PC-3 (cell line): ENCODE measurements at places on chromosomes 5 and 9. TPM values are rescaled to one million over a fixed set of nuclear protein-coding genes. Genes with fewer than 3 reads are reported as not detected.
A peak's percentile ranks its signal among the peaks of the same experiment; 100 is the strongest.

GABRA6 gene
- total RNA-seq, result 0.17 TPM in 1 of 2 replicates, not detected in the other

TAL2 gene
- total RNA-seq, result not detected in 2 replicates

DNA sequence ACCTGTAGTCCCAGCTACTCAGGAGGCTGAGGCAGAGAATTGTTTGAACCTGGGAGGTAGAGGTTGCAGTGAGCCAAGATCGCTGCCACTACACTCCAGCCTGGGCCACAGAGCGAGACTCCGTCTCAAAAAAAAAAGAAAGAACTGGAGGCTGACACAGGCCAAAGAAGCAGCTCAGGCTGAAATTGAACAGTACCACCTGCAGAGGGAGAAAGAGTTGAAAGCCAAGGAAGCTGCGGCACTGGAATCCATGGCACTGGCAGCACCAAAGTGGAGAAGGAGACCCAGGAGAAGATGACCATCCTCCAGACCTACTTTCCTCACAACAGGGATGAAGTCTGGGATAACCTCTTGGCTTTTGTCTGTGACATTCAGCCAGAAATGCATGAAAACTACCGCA lies 11.3 kb upstream of the TMEM141 start:
- H3K4me3 ChIP-seq, result no peak overlapping the region
- no peaks in the 10 kb centered on the region for H3K36me3 ChIP-seq
- H3K27ac ChIP-seq, result no peak overlapping the region
- DNase-seq, result no peak
- peaks cover 15% of the 10 kb centered on the region; the same call in 1 of the 2 replicates for H3K27me3 ChIP-seq

GRCh38 chr5:147156012-147156411 lies 78.8 kb upstream of the STK32A start:
- H3K4me3 ChIP-seq, result no peak overlapping the region
- H3K27me3 ChIP-seq, result no peaks in the 10 kb centered on the region; the same call in 1 of the 2 replicates
- no peaks in the 10 kb centered on the region for H3K4me1 ChIP-seq
- no peak for DNase-seq
- H3K36me3 ChIP-seq, result no peaks in the 10 kb centered on the region

DNA sequence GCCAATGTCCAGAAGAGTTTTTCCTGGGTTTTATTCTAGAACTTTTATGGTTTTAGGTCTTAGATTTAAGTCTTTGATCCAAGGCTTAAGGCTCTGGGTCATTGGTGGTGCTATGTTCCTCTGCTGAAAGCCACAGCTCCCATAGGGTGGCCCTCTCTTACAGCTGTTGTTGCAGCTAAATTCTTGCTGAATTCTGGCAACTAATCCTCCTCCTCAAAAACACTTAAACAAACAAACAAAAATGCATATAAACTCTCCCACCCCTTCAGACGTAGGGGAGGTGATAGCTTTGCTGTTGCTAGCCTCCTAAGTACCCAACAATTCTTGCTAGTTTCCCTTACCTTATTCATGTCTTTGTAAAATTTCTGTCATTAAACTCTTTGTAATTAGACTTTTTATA lies 30.2 kb downstream of the IQGAP2 start:
- H3K36me3 ChIP-seq, result no peaks in the 10 kb centered on the region
- no peak overlapping the region for H3K4me3 ChIP-seq
- no peaks in the 10 kb centered on the region for H3K4me1 ChIP-seq
- peaks cover 9% of the 10 kb centered on the region; the same call in 1 of the 2 replicates for H3K27me3 ChIP-seq
- DNase-seq, result no peak
- no peak overlapping the region for H3K27ac ChIP-seq

DNA sequence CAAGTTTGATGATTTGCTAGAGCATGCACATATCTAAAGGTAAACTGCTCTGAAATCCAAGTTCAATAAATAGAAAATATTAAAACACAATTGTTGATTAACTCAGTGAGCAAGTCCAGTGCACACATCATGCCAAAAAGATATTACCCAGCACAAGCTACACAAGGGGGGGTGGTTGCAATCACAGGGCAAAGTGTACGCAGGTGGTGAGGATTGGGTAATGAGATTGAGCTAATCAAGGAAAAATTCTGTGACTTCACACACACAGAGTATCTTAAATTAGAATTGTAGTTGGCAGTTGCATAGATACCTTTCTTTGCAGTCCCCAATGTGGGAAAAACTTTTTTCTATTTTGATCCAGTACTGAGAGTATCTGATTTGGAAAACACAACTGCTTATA lies 156.1 kb upstream of the NTRK2 start:
- no peaks in the 10 kb centered on the region for H3K36me3 ChIP-seq
- no peak for DNase-seq
- no peaks in the 10 kb centered on the region for H3K27me3 ChIP-seq
- H3K27ac ChIP-seq, result no peak overlapping the region
- H3K4me3 ChIP-seq, result no peak overlapping the region

- no peak for DNase-seq
- no peaks in the 10 kb centered on the region for H3K27me3 ChIP-seq
- peaks cover 44% of the 10 kb centered on the region for H3K4me1 ChIP-seq
- H3K27ac ChIP-seq, result no peak overlapping the region
Measured at GRCh38 chr9:112033237-112034215, 136.9 kb downstream of the UGCG start.

- no peak overlapping the region for H3K27ac ChIP-seq
- H3K4me1 ChIP-seq, result peaks cover 5% of the 10 kb centered on the region
- no peak overlapping the region for H3K4me3 ChIP-seq
- no peaks in the 10 kb centered on the region for H3K27me3 ChIP-seq
Measured at GRCh38 chr5:96687080-96687479, 24.9 kb downstream of the CAST start.

DNA sequence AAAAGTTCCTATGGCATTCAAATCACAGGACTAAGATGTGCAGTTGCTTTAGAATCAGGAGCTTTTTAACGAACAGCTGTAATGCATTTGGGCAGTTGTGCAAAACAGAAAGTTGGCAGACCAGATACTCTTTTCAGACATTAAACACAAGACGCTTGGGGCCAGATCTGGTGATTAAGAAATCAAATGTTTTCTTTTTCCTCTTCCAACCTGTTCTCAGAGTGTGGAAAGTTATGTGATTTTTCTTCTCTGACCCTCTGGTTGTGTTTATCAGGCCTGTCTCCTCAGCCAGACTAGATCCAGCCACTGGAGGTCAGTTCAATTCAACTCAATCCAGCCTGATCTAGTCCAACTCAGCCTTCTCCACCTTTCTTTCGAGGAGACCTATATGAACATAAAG lies 298.5 kb upstream of the PCSK5 start:
- no peaks in the 10 kb centered on the region for H3K36me3 ChIP-seq
- no peak overlapping the region for H3K27ac ChIP-seq
- no peak overlapping the region for H3K4me3 ChIP-seq
- no peaks in the 10 kb centered on the region for H3K27me3 ChIP-seq
- no peak for DNase-seq
- no peaks in the 10 kb centered on the region for H3K4me1 ChIP-seq

GRCh38 chr9:89372230-89372816 lies 54.0 kb downstream of the SECISBP2 start:
- no peaks in the 10 kb centered on the region for H3K27me3 ChIP-seq
- H3K4me1 ChIP-seq, result no peaks in the 10 kb centered on the region
- no peaks in the 10 kb centered on the region for H3K36me3 ChIP-seq
- no peak overlapping the region for H3K4me3 ChIP-seq
- no peak overlapping the region for H3K27ac ChIP-seq
- peak; percentile 5 for DNase-seq

GRCh38 chr5:170173227-170173626 lies 59.6 kb upstream of the C5orf58 start:
- H3K27ac ChIP-seq, result peak overlapping the region; percentile 28
- peak; percentile 86 for DNase-seq
- H3K36me3 ChIP-seq, result no peaks in the 10 kb centered on the region
- no peak overlapping the region for H3K4me3 ChIP-seq
- peaks cover 24% of the 10 kb centered on the region for H3K4me1 ChIP-seq

GRCh38 chr5:136089791-136090190 lies 42.9 kb upstream of the SMAD5 start:
- no peak overlapping the region for H3K27ac ChIP-seq
- no peak for DNase-seq
- H3K27me3 ChIP-seq, result no peaks in the 10 kb centered on the region
- no peaks in the 10 kb centered on the region for H3K4me1 ChIP-seq
- no peaks in the 10 kb centered on the region for H3K36me3 ChIP-seq
- H3K4me3 ChIP-seq, result no peak overlapping the region

GRCh38 chr5:172839669-172840431 lies 5.8 kb downstream of the ERGIC1 start:
- DNase-seq, result no peak
- H3K4me1 ChIP-seq, result peaks cover 15% of the 10 kb centered on the region
- H3K4me3 ChIP-seq, result no peak overlapping the region
- H3K36me3 ChIP-seq, result peaks cover 6% of the 10 kb centered on the region

GRCh38 chr5:74352256-74352655 lies 288.3 kb downstream of the ENC1 start:
- no peak overlapping the region for H3K27ac ChIP-seq
- H3K4me1 ChIP-seq, result 0 out of 2 replicates have a peak, but pooled peaks cover 5% of the 10 kb centered on the region
- no peaks in the 10 kb centered on the region for H3K36me3 ChIP-seq

DNA sequence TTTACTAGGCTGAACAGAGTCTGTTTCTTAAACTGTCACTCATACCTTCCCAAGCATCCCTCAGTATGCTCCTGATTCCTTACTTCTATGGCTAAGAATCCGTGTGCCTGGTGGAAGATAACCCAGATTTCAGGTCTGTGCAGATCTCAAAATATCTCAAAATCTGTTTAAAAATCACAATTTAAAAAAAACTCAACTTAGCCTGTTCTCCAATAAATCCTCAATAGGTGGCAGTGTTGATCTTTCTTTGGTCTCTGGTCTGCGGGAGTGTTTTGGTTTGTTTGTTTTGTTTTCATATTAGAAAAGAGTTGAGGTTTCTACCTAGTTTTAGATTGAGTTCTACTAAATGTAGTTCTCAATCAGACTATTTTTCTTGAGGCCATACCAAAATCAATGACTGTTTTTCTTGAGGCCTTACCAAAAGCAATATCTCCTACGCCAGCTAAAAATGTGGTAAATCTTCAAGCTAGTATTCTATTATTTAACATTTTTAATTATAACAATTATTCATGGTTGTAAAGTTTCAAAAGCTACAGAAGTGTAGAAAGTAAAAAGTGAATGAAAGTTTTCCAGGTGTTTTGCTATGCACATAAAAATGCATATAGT lies 57.9 kb downstream of the TGFBR1 start:
- DNase-seq, result peak; percentile 51
- no peak overlapping the region for H3K27ac ChIP-seq
- H3K4me1 ChIP-seq, result no peaks in the 10 kb centered on the region

GRCh38 chr5:6827526-6828219 lies 114.4 kb downstream of the TENT4A start:
- no peak overlapping the region for H3K4me3 ChIP-seq
- H3K4me1 ChIP-seq, result no peaks in the 10 kb centered on the region
- no peak for DNase-seq
- no peak overlapping the region for H3K27ac ChIP-seq
- H3K27me3 ChIP-seq, result peaks cover 62% of the 10 kb centered on the region

DNA sequence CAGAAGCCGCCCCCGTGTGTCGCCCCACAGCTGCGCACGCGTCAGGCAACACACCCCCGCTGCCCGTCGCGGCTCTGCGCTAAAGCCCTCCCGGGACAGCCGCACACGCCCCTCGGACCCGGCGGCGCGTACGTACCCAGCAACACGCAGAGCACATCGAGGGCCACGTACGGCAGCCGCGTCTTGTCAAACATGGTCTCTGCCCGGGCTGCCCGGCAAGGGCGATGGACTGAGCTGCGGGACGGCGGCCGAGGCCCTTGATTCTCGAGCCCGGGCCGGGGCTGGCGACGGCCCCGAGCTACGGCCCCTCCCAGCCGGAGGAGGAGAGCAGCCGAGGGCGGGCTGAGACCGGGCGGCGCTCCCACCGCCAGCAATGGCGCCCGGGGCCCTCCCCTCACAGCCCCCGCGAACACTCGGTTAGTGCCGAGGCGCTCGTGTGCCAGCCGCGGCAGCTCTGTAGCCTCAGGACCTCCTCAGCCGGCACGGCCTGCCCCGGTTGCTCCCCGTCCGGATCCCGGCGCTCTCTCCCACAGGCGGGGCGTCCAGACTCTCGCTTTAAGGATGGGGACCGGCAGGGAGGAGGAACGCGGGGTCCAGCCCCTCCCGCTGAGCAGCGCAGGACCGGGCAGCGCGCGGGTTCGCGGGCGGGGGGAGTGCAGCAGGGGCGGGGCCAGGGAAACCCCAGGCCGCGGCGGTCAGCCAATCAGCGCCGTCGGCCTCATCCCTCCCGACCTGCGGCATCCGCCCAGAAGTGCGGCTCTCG lies at the start of gene PLPP1:
TSS of gene PLPP1 (minus strand) at position 529 of the 763 bp plus-strand sequence. CDS start at position 194, 335 bp downstream.
- peak; percentile 73 for DNase-seq
- no peaks in the 10 kb centered on the region for H3K27me3 ChIP-seq
- H3K27ac ChIP-seq, result peak within 1 kb of the TSS; percentile 28

DNA sequence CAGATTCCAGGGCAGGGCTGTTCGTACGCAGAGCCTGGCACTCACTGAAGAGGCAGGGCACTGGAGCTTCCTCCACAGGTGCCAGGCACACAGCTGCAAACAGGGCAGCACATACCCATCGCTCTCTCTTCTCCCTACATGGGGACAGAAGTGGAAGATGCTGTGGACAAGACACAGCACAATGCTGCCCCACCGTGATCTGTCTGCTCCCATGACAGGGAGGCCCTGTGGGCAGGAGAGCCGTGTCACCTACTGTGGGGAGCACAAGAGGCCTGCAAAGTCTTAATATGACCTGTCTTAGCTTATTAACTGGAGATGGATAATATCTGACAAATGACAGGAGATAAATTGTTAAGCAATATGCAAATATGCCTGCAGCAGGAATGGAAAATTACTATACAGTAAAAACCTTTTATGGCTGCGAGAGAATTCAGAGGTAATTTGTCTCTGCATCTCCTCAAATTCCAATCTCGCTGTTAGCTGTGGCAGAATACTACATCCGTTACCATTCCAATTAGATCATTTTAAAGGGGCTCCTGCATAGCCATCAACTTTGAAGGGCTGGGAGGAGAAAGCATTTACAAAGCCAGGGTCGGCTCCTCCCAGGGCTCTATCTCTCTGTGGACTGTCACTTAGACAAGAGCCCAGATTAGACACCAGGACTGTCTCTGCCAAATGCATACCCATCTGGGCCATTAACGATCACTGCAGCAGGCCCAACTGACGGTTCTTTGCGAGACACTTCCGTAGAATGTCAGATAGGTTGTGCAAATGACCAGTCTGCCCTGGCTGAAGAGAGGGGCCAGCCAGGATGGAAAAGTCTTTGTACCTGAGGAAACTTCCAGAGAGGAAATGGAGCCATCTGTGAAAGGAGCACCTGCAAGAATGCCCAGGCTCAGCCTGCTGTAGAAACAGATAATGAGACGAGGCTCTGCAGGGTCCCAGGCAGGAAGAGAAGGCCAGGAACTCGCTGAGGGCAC lies 90.7 kb upstream of the FSTL4 start:
- no peak overlapping the region for H3K4me3 ChIP-seq
- H3K27me3 ChIP-seq, result no peaks in the 10 kb centered on the region
- DNase-seq, result no peak
- H3K4me1 ChIP-seq, result no peaks in the 10 kb centered on the region
- H3K36me3 ChIP-seq, result no peaks in the 10 kb centered on the region
- no peak overlapping the region for H3K27ac ChIP-seq

DNA sequence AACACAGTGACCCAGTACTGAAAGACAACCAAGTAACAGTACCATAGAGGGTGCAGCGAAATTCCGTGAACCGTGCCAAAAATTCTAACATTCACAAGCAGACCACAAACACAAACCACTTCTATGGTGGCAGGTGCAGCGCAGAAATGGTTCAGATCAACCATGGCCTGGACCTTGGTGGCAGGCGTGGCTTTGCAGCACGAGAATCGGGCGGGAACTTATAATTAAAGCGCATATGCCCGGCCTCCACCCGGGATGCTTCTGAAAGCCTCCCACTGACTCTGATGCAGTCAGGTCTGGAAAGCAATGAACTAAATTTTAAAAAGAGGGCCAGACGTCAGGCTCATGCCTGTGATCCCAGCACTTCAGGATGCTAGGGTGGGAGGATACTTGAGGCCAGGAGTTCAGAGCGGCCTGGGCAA lies 68.0 kb upstream of the TBC1D9B start:
- H3K36me3 ChIP-seq, result no peaks in the 10 kb centered on the region
- no peak overlapping the region for H3K27ac ChIP-seq
- DNase-seq, result no peak
- no peaks in the 10 kb centered on the region for H3K27me3 ChIP-seq
